Spinal cord (tissue), 10 donors: ENCODE measurements at places on chromosomes 6 and 20. TPM values are rescaled to one million over a fixed set of nuclear protein-coding genes. Genes with fewer than 3 reads are reported as not detected.

PDE10A gene
- 10.9 TPM for polyA plus RNA-seq

SRC gene
- polyA plus RNA-seq, result 50.7 TPM

METTL24 gene
- polyA plus RNA-seq, result 3.9 TPM

ALDH5A1 gene
- polyA plus RNA-seq, result 50.7 TPM

C20orf96 gene
- 29.3 TPM for polyA plus RNA-seq

C6orf163 gene
- polyA plus RNA-seq, result 2.8 TPM

GSTA2 gene
- not detected for polyA plus RNA-seq

PSMB9 gene
- polyA plus RNA-seq, result 6.1 TPM

LRFN2 gene
- polyA plus RNA-seq, result 8.6 TPM

VGLL2 gene
- 0.46 TPM for polyA plus RNA-seq

ZNF165 gene
- 1.6 TPM for polyA plus RNA-seq

PI16 gene
- 22.7 TPM for polyA plus RNA-seq
